ENCODE measurements at places on chromosomes 7 and 10.

DNA sequence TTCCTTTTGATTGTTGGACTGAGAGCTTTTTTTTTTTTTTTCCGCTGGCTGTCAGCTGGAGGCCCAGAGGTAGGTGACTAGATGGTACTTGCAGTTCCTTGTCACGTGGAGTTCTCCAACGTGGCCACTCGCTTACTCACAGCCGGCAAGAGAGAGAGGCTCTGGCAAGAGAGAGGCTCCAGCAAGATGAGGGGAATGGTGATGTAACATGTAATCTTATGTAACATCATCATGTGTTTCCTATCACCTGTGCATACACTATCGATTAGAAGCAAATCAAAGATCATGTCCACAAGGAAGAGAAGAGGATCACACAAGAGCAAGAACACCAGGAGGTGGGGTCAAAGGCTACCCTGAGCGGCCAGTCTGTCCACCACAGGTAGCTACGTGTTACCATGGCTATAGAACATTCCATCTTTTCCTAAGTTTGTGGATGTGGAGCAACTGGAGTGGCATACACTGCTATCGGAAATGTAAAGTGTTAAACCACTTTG, 4.0 kb upstream of the BORCS7 start:
- DNase-seq, result no peak

DNA sequence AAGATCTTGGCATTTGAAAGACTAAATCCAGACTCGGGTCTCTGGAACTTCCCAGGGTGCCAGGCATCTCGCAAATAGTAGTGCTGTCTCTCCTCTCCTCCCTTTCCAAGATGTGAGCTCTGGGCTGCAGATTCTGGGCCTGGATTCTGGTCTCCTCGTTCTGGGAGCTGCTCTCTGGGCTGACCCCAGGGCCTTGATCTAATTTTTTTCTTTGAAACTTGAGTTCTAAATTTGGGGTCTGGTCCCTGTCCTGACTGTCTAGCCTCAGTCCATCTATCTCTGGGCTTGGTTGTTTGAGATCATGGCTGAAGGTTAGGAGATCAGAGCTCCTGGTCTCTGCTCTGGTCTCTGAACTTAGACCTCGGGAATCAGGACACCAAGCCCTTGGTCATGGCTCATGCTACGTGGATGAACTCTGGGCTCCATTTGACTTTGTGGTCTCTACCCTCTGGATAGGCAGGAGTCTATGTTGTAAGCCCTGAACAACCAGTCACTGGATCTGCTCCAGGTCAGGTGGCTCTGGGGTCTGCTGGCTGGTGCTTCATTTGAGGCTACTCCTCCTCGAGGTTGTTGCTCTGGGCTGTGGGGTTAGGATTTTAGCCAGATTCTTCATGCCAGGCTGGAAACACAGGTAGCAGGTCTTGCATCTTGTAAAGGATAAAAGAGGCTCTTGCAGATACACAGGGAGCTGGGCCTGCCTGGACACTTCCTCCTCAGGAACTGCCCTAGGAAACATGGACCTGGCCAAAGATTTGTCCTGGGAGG, 8.0 kb upstream of the MBL2 start:
- DNase-seq, result no peak

DNA sequence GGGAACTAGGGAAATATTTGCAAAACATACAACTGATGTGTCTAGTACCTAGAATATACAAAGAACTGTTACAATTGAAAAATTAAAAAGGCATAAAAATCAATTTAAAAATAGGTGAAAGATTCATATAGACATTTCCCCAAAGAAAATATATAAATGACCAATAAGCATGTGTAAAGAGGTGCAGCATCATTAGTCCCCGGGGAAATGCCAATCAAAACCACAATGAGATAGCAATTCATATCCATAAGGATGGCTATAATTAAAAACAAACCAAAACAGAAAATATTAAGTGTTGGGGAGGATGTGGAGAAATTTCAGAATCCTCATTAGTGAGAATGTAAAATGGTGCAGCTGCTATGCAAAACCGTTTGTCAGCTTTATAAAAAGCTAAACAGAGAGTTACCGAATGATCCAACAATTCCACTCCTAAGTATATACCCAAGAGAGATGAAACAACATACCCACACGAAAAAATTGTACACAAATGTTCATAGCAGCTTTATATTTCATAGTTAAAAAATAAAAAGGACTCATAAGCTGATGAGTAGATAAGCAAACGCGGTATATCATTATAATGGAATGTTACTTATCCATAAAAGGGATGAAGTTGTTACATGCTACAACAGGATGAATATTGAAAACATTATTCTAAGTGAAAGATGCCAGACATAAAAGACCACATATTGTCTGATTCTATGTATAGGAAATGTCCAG, 210.1 kb upstream of the INHBA start:
- DNase-seq, result no peak

- DNase-seq, result peak; percentile 21
These were observed 30.9 kb downstream of the MRPS33 start for GRCh38 chr7:140983802-140984201.

GRCh38 chr10:98167191-98167590, 32.7 kb downstream of the R3HCC1L start:
- no peak for DNase-seq

DNA sequence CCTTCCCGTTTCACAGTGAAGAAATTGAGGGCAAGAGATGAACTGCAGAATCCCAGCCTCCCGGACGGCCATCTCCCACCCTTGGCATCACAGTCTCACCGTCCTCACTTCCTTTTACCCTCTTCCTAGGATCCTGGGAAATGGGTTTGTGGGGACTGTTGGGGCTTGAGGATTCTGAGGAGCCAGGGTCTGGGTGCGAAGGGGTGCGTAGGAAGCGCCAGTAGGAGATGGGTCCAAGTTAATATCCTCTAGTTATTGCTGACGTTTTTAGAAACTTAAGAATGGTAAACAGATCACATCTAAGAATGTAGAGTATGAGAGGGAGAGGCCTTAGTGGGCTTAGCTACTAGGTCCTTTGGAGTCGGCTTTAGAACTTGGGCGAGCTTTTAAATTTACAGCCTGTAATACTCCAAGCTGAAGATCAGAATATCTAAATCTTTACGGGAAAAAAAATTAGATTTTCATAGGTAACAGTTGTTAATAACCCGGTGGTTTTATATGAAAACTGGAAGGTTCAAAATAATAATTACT, 696 bp downstream of the MALSU1 start:
- no peak for DNase-seq

DNA sequence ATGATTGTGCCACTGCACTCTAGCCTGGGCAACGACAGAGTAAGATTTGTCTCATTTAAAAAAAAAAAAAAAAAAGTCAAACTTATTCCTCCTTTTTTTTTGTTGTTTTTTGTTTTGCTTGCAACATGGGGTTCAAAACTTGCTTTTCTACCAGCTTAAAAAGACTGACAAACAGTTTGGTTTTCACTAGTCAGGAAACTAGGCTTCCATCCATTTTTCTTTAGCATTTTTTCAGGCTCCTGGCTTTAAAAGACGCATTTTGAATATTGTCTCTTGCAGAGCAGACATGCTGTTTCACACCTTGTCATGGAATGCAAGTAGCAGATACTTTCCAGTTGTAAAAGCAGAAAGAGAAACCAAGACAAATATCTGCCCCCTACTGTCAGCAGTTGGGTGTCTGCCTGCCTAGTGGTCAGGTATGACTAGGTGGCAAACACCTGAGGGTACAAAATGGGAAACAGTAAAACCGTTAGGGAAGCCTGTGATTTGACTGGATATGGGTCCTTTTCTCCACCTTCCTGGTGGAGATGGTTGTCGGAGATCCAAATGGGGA, 139.9 kb downstream of the CCDC71L start:
- no peak for DNase-seq

DNA sequence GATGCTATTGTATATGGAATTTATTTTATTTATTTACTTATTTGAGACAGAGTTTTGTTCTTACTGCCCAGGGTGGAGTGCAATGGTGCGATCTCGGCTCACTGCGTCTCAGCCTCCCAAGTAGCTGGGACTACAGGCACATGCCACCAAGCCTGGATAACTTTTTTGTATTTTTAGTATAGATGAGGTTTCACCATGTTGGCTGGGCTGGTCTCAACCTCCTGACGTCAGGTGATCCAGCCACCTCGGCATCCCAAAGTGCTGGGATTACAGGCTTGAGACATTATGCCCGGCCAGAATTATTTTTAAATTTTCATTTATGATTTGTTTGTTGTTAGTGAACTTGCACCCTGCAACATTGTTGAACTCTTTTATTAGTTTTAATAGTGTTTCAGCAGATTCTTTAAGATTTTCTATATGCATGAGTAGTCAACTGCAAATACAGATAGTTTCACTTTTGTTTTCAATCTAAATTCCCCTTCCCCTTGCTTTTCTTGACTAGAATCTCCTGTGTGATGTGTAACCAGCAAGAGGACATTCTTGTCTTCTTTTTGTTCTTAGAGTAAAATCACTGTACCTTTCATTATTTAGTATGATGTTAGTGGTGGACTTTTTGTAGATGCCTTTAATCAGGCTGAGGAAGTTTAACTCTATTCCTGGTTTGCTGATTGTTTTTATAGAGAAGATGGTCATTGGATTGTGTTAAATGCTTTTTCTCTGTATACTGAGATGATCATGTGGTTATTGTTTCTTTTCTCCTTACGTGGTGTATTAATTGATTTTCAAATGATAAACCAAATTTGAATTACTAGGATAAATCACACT, 27.8 kb downstream of the ZNF33A start:
- no peak for DNase-seq

DNA sequence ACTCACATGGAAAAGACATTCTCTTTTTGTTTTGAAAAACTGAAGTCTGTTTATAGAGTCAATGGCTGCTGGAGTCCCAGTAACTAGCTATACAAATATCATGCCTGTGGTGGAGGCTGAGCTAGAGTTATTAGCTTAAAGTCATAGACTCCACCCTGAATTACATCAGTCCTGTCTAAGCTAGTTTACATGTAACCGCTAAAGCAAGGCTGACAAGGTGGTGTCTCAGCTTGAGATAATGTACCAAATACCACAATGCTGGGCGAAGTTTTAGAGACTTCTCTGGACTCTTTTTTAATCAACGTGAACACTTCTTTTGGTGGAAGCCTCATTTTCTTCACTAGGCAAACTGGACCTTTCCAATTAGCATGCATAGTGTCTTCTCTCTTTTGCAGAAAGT, 219.4 kb downstream of the ANK3 start:
- no peak for DNase-seq

- DNase-seq, result no peak
These were observed 52.6 kb downstream of the TSPAN15 start for GRCh38 chr10:69503896-69504265.

DNA sequence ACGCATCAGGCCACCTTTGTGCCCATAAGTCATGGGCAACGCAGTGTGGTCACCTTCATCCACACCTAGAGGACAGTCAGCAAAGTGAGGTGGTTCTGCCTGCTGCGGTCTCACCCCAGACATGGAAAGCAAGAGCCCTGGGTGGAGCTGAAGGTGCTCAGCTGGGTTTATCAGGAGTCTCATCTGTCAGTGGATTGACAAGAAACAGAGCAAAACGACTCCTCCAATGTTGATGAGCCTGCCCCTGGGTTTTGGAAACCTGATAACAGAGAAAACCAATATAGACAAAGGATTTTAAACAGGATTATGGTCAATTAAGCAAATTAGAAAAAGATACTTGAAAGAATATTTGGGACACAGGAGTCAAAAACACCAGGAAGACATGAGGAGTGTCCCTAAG, 229.3 kb upstream of the PRSS58 start:
- DNase-seq, result no peak

- DNase-seq, result no peak
These were observed 35.5 kb downstream of the GPRIN2 start for GRCh38 chr10:46520941-46521340.

DNA sequence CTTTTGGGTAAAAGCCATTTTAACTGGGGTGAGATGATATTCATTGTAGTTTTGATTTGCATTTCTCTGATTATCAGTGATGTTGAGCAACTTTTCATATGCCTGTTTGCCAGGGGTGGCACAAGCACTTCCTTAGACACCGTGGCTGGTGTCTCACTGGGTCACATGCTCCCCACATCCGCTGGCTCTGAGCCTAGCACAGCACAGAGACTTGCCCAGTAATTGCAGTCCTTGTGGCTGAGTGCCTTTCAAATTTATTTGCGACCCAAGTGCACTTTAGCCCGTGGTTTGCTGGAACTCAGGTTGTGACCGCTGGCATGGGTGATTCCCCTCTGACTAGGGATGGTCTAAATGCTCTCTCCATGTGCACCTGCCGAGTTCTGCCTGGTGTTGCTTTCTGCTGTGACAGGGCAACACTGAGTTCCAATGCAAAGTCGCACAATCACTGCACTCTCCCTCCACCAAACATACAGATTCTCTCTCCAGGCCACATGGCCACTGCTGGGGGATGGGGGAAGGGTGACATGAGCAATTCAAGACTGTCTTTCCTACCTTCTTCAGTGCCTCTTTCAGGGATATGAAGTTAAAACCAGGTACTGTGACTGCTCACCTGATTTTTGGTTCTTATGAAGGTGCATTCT, 66.5 kb downstream of the ZNF277 start:
- DNase-seq, result peak; percentile 58

- DNase-seq, result no peak
These were observed 69.7 kb downstream of the ANLN start for GRCh38 chr7:36459236-36459960.

- DNase-seq, result no peak
These were observed 18.1 kb upstream of the ARHGAP22 start for GRCh38 chr10:48623009-48623408.

GRCh38 chr7:93231259-93231658, 907 bp upstream of the VPS50 start:
- DNase-seq, result no peak

DNA sequence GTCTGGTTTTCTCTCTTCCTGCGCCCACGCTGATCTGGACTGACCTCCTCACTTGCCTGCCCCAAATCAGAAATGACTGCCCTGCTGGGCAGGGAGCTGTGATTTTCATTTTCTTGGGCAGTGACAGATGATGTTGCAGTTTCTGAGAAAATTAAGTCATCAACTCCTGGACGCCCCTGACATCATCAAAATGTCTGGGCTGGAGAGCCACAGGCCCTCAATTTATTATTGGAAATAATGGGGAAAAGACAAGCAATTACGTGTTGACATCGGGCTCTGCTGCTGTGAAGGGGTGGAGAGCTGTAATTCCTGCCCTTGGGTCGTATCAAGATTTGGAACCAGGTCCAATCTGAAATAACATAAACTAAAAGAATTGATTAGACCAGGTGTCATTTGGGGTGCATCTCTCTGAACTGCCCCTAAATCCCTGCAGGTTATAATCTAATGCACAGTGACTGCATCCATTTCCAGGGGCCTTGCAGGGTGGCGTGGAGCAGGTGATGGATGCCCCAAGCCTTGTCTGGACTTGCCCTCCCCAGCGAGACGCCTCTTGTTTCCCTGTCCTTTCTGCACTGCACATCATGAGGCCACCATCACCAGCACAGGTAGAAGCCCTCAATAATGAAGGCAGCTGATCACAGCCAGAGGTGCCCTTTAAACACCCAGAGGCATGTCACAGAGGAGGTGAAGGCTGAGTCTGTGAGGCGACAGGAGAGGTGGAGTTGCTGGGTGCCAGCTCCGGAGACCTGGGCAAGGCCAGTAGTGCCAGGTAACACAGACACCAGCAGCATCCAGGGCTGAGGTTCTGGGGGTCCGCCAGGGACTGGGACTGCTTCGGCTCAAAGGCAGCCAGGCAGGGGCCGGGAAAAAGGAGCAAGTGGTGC, 98.7 kb downstream of the HTR5A start:
- DNase-seq, result no peak
